ENCODE measurements at places on chromosomes 12 and 14.

DNA sequence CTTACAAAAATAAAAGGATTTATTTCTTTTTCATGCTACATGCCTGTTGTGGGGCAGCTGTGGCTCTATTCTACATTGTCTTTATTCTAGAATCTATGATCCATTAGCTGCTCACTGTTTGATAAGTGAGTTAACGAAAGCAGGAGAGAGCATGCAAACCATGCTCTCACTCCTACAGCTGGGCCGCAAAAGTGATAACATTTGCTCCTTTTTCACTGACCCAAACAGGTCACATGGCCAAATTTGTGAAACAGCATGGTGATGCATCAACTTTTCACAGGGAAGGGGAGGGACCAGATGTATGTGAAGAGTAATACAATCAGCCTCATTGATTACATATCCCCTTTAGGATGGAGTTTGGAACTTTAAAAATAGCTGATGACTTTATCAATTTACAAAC lies 456.9 kb upstream of the SYT1 start:
- DNase-seq = no peak

- no peak for DNase-seq
Measured at GRCh38 chr12:103852498-103852997, 11.5 kb upstream of the NT5DC3 start.

- DNase-seq = no peak
Measured at GRCh38 chr12:18752280-18752920, 14.5 kb downstream of the CAPZA3 start.

- peak; percentile 79 for DNase-seq
Measured at GRCh38 chr12:2877047-2877952, at the start of the genes FOXM1 and RHNO1. TSS of gene FOXM1 (minus strand) at chr12:2877174. CDS start at chr12:2874478, 2,696 bp downstream. TSS of gene RHNO1 (plus strand) at chr12:2877223. CDS start at chr12:2885367, 8,144 bp downstream.

DNA sequence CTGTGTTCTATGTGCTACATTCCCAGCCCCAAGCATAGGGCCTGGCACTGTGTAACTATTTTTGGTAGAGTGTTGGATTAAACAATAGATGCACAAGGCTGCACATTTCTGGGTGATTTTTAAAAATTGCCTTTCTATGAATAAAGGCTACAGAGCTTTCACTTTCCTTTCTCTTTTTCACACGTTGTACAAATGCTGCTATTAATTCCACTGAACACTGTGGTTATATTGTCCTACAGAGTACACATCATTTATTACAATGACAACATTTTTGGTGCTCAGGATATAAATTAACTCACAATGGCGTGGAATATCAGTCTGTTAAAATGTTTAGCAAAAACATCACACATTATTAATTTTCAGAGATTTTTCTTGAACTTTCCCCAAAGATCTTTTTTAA lies 3.6 kb upstream of the EML1 start:
- DNase-seq = no peak

DNA sequence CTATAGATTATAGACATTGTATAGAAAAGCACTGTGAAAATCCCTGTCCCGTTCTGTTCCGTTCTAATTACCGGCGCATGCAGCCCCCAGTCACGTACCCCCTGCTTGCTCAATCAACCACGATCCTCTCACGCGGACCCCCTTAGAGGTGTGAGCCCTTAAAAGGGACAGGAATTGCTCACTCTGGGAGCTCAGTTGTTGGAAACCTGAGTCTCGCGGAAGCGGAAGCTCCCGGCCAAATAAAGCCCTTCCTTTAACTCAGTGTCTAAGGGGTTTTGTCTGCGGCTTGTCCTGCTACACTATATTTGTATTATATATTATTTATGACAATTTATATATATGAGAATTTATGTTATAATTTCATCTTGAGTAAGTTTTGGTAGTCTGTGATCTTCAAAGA lies 213.6 kb upstream of the AMIGO2 start:
- DNase-seq = no peak

- no peak for DNase-seq
Measured at GRCh38 chr12:31931796-31932715, 27.2 kb upstream of the RESF1 start.

DNA sequence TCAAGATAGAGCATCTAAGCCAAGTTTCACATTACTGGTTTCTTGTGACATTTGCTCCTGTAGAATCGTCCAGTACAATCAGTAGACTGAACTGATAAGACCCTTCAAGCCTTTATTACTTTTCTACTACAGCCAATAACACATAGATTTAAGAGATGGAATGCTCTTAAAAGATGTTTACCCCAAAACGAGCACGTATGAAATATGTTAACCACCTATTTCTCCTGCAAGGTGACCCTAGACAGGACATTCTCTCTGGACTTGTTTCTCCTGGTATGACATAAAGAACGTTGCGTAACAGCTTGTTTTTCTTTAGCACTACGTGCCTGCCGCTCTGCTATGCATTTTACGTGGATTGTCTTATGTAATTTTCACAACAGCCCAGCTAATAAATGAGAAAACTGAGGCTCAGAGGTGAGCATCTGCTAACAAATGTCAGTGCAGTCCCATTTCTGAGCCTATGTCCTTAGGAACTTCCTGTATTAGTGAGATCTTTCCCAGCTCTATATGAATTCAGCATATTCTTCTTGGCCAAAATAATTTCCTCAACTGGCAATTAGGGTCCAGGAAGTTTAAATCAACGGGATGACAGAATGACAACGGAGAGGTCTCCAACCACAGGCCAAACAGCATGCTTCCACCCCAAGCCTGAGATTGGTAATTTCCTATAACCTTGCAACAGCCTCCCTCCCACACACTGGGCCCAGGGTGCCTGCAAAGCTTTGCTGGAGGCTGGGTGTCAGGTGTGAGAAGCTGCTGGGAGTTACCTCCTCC lies 3.7 kb downstream of the NFKBIA start:
- peak; percentile 61 for DNase-seq

DNA sequence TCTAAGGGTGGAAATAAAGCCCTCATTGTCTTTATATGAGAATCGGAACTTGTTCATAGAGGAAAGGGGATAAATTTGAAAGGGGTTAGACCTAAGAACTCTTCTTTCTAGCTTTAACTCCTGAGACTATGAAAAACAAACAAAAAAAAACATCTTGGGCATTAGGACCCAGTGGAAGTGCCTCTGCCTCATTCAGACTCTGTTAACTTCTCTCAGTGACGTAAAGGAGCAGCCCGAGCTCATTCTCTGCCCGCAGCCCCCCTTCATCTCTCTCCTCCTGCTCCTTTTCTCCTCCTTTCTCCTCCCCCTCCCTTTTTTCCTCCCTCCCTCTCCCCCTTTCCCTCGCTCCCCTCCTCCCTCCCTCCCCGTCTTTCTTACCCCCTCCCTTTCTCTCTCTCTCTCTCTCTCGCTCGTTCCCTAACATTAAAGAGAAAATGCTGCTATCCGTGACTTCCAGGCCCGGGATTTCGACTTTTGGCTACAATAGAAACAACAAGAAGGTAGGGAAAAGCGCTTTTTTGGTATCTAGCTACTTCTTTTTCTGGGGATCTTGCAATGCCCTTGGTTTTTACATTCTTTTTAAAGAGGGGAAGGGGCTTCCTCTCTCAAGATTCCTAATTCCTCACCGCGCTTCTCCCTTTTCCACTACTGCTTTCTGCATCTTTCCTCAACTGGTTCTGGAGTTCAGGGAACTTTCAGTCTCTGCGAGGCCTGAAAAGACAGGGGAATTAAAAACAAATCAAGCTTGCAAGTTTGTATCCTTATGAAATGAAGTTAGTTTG lies at the start of gene RBMS2:
TSS of gene RBMS2 (plus strand) at position 231 of the 782 bp plus-strand sequence. CDS start at position 435, 204 bp downstream.
- DNase-seq = no peak

- DNase-seq = no peak
Measured at GRCh38 chr12:55972911-55973598, 823 bp upstream of the RAB5B start.

DNA sequence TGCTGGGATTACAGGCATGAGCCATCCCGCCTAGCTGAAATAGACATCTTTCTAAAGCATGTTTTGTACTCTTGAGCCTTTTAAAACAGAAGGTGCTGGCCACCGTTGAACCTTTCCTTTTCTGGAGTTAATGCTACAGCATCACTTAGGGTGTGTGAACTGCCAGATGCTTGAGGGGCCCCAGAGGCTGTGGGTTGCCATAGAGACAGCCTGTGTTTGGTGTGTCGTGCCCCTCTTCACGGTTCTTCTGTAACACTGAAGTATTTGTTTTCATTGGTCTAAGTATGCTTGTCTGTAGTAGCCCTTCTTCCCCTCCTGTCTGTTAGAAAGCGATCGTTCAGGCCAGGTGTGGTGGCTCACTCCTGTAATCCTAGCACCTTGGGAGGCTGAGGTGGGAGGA lies 30.8 kb downstream of the PLEKHG3 start:
- DNase-seq = no peak

GRCh38 chr14:63392236-63392635 lies 73.5 kb upstream of the GPHB5 start:
- no peak for DNase-seq

- no peak for DNase-seq
Measured at GRCh38 chr14:96158735-96159134, 45.9 kb upstream of the BDKRB2 start.

GRCh38 chr14:104321802-104322130 lies 183.4 kb downstream of the KIF26A start:
- no peak for DNase-seq

GRCh38 chr14:35854696-35855270 lies 28.6 kb downstream of the BRMS1L start:
- DNase-seq = no peak

DNA sequence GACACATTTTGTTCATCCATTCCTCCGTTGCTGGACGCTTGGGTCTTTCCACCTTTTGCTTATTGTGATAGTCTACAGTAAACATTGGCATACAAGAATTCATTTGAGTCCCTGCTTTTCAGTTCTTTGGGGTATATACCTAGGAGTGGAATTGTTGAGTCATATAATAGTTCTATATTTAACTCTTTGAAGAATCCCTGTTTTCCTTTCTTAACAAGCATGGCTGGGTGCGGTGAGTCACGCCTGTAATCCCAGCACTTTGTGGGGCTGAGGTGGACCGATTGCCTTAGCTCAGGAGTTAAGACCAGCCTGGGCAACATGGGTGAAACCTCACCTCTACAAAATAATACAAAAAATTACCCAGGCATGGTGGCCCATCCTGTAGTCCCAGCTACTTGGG lies 75.4 kb downstream of the CCDC92 start:
- no peak for DNase-seq

DNA sequence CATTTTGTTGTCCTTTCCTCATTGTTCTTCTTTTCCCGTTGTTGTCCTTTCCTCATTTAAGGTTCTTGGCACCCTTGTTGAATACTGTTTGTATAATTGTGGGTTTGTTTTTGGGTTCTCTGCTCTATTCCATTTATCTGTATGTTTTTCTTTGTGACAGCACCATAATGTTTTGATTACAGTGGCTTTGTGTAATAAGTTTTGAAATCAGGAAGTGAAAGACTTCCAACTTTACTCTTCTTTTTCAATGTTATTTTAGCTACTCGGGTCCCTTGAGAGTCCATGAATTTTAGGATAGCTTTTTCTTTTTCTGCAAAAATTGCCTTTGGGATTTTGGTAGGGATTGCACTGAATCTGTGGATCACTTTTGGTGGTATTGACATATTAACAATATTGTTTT lies 28.1 kb downstream of the ETNK1 start:
- DNase-seq = no peak

DNA sequence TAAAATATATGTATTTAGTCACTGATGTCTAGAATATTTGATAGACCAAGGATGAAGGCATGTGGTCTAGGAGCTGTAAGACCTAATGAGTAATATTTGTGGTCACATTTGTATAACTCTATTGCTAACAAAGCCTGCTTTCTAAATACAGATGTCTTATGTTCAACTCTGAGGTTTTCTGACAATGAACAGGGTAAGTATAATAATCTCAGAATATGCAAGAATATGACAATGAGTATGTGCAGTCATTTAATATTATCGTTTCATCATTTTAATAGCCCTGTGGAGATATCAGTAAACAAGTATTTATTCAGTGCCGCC lies 389.6 kb downstream of the LRIG3 start:
- no peak for DNase-seq

DNA sequence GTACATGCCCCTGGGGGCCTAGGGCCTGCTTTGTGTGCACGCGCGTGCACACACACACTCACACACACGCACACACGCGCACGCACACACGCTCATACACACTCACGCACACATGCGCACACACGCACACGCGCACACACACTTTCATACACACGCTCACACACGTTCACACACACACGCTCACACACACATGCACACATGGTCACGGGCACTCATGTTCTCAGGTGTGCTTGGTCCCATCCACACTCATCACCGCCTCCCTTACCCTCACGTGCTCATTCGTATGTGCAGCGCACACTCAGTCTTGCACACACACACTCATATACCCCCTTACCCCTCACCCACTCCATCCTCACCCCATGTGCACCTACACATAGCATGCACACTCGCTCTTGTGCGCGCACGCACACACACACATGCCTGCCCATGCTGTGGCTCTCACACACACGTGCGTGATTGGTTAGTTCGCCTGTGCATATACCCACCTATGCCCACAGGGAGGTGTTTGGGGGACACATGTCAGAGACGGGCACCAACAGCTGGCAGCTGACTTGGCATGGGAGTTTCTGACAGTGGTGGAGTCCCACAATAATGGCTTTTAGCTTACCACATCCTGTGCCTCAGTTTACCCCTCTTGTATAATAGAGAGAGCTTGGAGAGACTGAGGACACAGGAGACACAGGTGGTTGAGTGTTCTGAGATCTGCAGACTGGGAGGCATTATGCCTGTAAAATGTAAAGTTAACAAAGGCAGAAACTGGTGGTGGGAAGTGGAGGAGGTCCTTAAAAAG lies 28.7 kb downstream of the TSPAN9 start:
- DNase-seq = no peak

GRCh38 chr14:76901171-76902055 lies 75.2 kb downstream of the LRRC74A start:
- DNase-seq = no peak

DNA sequence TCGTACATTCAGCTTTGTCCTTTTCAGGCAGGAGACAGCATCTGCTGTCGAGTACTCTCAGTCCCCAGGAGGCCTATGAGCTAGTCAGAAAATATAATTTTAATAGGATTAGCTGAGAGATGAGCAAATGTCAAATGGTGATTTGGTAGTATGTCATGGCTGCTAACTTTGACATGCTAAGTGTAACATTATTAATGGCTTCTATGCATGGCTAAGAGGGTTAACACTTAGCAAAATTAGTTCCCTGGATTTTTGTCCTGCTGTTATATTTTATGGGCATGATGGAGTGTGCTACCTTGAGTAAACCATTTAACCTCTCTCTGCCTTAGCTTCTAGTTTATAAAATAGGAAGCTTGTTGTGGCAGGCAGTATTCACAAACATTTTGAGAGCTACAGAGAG lies 2.9 kb upstream of the PCNX1 start:
- no peak for DNase-seq

- no peak for DNase-seq
Measured at GRCh38 chr12:65574867-65575266, 249.4 kb upstream of the HMGA2 start.

- peak; percentile 62 for DNase-seq
Measured at GRCh38 chr14:90697577-90698206, 118.5 kb downstream of the TTC7B start.

DNA sequence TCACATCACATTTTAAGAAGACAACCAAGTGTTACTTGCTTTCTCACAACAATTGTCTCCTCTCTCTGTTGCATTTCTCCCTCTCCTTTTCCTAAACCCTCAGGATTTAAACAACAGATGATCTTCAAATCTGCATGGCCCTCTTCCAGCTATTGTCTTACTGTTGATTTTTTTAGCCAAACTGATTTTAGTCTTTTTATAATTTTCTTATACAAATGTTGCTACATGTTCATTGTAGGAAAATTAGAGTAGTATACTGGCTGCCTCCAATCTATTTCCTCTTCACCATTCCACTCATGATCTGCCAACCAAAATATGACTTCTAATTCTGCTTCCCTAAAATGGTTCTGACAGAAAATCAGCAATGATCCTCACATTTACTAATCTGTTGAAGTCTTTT lies 1.4 kb upstream of the KERA start:
- no peak for DNase-seq

All from stimulated activated naive CD4-positive, alpha-beta T cell treated with Interleukin-2 at 50 U/mL for 16 hours (primary cell).